ENCODE measurements at places on chromosomes 5 and 9.
A peak's percentile ranks its signal among the peaks of the same experiment; 100 is the strongest.

DNA sequence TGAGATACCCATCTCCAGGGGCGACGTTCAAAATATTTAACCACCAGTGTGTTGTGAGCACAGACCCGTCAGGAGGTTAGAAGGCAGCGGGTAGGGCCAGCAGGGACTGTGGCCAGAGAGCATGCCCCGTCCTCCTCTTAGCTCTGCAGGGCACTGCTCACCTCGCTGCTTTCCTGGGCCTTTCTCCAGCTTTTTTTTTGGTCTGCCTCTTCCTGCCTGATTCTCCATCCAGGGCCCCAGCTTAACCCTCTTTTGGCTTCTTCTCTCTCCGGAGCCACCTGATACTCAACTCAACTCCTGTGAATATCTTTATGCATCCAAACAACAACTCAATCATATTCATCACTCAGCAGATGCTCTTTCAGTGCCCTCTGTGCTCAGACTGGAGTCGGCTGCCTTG, 44.0 kb downstream of the TMOD1 start:
- no peak for DNase-seq

DNA sequence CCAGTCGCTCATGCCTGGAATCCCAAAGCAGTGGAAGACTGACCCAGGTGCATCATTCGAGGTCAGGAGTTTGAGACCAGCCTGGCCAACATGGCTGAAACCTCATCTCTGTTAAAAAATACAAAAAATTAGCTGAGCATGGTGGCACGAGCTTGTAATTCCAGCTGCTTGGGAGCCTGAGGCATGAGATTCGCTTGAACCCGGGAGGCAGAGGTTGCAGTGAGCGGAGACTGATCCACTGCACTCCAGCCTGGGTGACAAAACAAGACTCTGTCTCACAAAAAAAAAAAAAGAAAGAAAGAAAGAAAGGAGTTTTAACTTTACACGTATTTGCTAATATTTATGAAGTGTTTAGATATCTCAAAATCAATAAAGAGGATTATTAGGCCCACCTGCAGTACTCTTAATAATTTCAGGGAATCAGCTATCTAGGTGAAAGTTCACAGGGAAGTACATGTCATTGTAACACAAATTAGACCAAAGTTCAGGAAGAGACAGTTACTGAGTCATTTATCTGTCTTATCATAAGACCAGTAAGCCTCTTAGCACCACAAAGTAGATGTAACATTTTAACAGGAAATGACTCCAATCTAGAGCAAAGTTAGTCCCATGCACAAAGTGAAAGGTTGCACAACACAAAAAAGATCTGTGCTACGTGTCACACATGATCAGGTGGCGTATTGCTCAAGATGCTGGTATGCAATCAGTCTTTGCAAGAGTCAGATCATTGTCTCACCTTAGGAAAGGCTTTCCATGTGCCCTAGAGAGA, 34.1 kb upstream of the PLIN2 start:
- peak; percentile 57 for DNase-seq

- no peak for DNase-seq
Measured at GRCh38 chr5:134993161-134993560, 25.5 kb downstream of the CATSPER3 start.

- DNase-seq: no peak
Measured at GRCh38 chr9:15635752-15636151, 82.9 kb downstream of the CCDC171 start.

- DNase-seq: no peak
Measured at GRCh38 chr5:89695371-89695770, 714.2 kb downstream of the CETN3 start.

- no peak for DNase-seq
Measured at GRCh38 chr9:135604437-135605237, 34.7 kb downstream of the GLT6D1 start.

DNA sequence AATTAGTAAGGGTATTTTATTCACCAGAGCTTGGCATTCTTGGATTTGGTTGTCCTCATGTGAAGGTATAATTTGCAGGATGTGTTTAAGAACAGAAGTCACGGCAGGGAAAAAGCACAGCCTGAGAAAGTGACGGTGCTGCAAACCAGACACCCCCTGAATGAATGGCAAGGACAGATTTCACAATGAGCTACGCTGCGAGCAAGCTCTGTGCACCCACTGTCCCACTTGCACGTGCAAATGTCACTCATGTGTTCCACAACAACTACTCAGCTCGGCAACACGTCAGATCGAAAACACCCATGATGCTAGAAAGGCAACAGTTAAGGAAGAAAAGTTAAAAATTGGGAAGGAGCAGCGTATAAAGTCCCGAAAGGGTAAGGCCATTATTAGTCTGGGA, 168.9 kb downstream of the ROR2 start:
- no peak for DNase-seq

DNA sequence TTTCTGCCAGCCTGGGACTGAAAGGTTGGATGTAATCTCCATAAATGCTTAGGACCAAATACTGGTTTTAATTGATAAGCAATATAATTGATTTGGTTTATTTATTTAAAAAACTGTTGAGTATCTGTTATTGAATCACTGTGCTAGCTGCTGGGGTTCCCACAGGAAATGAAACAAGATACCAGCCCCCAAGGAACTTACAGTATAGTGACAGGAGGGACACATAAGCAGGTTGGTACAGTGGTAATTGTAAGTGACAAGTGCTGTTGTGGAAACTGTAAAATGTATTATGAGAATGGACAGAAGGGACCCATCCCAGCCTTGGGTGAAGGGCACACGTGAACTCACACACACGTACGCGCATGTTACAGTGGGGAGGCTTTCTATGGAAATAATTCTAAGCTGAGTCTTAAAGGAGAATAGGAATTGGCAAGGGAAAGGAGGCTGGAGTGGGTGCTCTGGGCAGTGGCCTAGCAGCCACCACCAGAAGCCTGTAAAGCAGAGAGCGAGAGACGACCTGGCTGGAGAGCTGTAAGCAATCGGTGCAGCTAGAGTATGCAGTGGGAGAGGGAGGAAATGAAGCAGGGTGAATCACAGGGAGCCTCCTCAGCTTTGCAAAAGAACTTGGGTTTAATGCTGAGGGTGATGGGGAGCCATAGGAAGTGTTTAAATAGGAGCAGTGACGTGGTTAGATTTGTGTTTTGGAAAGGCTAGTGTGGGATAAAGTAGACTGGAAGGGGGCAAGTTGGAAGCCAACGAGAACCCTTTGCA, 39.3 kb downstream of the GLRA1 start:
- DNase-seq: no peak

DNA sequence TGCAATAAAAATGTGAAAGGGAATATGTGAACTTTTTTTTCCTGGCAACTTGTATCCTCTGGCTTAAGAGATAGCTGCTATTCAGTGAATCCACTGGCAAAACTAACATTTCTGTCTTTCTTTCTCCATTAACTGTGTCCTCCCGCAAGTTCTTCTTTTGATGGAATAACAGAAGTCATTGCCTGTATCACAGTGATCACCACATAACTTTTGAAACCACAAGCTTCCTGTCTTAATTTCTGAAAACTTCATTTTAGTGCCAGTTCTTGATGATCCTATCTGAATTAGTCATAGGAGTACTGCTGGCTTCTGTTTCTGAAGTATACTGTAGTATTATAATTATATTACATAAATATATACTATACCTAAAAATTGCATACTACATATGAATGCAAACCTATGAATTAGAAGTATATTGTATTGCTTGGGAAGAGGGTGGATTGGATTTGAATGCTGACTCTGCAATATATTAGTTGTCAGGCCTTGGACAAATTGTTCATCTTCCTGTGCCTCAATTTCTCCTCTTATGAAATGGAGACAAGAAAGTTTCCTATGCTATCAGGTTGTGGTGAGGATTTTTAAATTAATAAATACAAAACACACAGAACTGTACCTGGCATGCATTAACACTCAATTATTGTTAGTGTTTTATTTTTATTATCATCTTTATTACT, 441.6 kb downstream of the CETN3 start:
- no peak for DNase-seq

GRCh38 chr5:143207058-143207457, 196.4 kb downstream of the NR3C1 start:
- DNase-seq: no peak

- DNase-seq: no peak
Measured at GRCh38 chr9:75930730-75931321, 40.4 kb downstream of the PCSK5 start.

DNA sequence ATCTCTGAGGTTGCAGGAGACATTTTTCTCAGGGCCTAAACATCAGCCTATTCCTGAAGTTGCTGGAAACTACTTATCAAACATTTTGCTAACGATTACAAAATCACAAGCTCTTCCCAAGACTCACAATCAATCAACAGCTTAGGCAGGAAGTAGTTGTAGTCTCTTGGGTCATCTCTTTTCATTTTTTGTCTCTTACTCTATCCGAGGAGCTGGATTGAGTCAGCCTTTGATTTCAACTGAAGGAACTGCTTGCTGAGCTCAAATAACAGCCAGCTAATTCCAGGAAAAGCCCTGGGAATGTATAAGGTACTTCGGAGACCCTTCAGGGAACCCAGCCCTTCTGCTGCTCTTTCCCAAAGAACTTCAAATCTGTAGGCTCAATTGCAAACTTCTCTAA, 398.9 kb downstream of the PLK2 start:
- no peak for DNase-seq

- DNase-seq: no peak
Measured at GRCh38 chr9:95927271-95928004, 51.9 kb downstream of the ERCC6L2 start.

GRCh38 chr9:80070071-80070742, 498.4 kb downstream of the TLE4 start:
- no peak for DNase-seq

DNA sequence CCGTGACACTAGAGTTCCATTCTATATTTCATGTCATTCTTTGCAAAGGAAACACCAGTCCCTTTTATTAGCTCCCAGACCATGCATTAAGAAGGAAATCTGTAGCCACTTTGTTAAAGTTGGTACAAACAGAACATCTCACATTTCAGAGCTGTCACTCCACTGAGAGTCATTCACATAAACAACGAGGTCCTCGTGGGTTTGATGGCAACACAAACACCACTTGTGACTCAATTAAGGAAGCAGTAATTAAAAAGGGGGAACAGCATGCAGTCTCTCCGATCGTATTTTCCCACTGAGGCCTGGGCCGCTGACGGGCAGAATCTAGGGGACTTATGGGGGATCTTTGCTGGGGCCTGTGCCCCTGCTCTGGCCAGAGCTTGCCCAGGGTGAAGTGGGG, 94.2 kb upstream of the ZNF618 start:
- DNase-seq: no peak

DNA sequence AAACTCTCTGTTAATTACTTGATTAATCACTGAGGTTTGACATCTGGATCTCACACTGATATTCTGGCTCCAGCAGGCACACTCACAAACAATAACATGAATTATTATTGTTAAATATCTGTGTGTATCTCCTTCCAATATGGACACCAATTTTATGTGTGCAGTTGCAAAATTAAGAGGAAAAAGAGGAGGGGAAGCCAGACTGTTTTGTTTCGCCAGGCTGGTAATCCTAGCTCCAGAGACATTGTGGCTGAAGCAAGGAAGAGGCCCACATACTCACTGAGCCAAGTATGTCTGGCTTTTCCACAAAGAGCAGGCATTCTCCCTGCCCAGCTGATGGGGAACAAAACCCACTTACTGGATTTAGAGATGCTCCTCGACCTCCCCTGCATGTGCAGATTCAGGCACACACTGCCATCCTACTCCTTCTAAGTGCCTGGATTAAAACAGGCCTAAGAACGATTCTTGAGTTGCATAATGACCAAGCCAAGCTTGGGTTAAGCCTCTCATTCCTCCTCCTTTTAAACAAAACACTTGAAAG, 181.9 kb downstream of the ESM1 start:
- no peak for DNase-seq

DNA sequence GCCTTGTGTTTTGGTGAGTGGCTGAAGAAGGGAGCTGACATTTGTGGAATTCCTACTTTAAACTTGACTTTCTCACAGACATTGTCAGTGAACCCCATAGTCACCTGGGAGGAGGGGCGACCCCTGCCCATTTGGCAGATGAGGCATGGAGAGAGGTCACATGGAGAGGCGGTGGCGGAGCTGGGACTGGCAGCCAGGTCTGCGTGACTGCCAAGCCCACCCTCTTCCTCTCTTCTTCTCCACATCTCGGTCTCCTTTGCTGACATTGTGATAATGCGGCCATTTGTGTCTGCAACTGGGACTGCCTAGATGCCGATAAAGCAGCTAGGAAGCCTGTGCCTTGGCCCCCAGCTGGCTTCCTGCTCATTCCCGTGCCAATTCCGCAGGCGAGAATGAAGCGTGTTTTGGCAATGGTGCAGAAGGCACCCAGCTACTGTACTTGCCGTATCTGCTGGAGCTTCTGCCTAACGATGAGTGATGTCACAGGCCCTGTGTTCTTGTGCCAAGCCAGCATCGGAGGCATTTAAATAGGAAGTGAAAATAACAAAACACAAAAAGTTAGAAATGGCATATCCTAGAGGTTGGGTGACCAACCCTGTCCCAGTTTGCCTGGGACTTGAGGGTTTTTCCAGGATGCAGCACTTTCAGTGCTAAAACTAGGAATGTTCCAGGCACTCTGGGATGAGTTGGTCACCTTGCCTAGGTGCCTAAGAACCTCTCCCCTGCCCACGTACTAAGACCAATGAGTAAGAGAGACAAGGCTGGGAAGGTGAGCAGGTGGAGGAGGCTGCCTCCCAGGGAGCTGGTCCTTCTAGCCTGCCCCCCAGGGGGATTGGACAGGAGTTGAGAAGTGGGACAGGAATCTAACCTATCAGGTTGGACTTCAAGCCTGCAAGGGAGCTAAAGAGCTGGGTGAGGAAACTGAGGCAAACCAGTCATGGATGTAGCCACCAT, 23.6 kb downstream of the OLFML2A start:
- no peak for DNase-seq

DNA sequence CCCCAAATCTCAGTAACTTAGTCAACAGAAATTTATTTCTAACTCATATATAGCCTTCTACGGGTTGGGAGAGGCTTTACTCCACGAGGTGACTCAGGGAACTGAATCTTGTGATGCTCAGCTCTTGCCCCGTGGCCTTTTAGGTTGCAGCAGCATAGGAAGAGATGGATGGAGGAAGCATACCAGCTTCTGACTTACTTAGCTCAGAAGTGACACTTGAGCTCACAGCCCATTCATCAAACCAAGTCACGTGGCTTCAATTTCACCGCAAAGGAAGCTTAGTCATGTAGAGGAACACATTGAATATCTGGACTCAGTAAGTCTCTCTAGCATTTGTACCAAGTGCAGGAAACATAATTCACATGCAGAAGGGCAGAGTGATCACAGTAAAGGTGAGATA, 124.1 kb upstream of the KCNN2 start:
- DNase-seq: no peak

DNA sequence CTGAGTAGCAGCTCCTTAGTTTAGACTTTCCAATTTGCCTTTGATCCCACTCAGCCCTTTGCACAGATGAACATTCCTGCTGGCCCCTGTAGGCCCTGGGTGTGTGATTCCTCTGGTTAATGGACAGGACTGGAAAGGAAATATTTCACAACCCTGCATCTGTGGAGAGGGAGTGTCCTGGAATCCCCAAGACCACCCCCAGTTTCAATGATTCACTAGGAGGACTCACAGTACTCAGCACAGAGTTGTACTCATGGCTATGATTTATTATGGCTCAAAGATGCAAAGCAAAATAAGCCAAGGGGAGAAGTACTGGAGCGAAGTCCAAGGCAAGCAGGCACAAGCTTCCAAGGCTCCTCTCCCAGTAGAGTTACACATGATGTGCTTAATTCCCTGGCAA, 42.4 kb upstream of the TJP2 start:
- no peak for DNase-seq

Measured in activated CD4-positive, alpha-beta T cell treated with anti-CD3 and anti-CD28 coated beads, Interleukin-2, amount 50 U/mL, for 48 hours (primary cell).